ENCODE measurements at places on chromosomes 13 and 19.

DNA sequence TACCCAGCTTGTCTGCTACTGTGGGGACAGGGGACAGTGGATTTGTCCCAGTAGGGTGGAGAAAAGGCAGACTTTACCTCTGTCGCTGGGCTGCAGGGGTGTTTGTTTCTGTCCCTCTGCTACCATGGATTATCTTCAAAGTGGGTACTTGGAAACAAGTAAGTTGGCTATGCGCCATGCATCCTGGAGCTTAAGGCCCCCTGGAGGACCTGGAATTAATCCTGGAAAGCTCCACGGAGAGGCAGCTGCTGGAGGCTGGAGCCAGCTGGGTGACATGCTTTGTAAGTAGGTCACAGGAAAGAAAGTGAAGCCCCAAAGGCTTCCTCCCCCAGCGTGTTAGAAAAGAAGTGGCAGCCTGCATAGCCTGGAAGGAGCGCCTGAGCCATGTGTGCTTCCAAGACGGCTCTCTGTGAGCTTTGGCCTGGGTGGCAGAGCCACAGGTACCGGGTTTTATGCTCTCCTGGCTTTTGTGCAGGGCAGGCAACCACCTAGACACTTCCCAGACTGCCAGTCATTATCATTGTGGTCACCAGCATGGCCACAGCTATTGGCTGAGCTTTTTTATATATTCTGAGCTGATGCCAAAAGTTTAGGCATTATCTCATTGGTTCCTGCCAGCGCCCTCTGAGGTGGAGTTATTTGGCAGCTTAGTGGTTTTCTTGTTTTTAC, 9.5 kb downstream of the B3GLCT start:
- DNase-seq: no peak

DNA sequence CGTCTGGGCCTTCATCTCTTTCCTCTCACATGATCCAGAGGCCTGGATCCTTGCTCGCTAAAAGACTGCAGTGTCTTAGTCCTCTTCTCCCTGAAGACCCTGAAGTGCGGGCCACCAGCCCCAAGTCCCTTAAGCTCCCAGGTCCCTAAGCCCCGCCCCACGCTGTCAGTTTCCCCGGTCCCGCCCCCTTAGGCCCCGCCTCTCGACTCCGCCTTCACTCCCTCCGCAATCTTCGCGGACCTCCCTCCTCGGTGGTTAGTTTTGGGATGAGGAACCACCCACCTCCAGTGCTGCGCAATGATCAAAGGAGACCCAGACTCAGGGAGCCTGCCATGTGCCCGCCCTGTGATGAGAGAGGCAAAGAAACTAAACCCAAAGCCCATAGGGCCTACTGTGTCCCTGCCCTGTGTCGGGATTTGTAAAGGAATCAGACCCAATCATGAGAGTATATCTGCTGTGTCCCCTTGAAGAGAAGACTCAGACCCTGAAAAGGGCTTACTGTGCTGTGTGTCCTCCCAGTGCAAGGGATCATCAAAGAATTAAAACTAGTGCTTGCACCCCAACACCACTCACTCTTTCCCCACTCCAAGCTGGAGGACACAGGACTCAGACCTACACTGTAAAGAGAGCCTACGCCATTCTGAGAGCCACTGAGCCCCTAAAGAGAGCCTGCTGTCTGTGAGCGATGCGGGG, 3.0 kb upstream of the COX6B1 start:
- DNase-seq: peak; percentile 73

GRCh38 chr13:46104868-46105267, at the start of gene CPB2:
TSS of gene CPB2 (minus strand) at chr13:46105033. CDS start at chr13:46105009, 24 bp downstream.
- DNase-seq: no peak

DNA sequence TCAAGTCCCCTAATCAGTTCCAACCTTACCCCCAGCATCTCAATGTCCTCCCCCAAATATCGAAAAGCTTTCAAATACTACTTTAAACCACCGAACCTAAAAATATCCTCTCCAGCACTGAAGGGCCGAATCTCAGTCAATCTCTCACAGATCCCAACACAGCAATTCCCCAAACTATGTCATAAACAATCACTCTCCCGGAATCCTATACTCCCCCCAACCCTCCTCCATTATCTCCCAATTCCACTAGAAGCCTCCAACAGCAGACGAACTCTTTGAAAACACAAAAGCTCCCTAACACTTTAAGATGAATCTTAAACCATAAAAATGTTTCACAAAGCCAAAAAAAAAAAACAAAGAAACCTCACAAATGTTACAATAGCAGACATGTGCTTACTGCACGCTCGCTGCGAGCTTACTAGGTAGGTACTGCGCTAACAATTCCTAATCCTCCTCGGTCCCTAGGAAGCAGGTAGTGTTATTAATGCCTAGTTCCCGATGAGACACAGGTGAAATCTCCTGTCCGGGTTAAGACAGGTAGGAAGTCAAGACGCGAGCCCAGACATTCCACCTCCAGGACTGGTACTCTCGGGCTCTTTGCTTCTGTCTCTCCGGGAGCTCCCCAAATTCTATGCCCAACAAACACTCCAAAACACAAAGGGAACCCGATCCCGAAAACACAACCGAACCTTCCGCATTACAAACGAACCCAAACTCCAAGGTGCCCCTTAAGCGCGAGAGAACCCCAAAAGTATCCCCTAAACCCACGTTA, 14.2 kb downstream of the FBXO46 start:
- no peak for DNase-seq

DNA sequence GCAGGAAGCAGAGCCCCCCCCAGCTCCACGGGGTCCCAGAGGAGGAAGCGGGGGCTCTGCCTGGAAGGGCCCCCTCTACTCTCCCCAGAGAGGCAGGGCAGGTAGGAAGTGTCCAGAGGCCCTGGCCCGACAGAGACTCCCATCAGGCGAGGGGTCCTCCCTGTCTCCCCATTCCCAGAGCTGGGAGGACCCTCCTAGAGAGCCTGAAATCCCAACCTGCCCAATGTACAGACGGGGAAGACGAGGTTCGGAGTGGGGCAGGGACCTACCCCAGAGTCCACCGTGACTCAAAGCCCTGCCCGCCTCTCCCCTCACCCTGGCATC, 1.1 kb downstream of the TLE2 start:
- no peak for DNase-seq

- DNase-seq: no peak
Observed at GRCh38 chr19:40524133-40524549, 52.5 kb upstream of the SHKBP1 start.

DNA sequence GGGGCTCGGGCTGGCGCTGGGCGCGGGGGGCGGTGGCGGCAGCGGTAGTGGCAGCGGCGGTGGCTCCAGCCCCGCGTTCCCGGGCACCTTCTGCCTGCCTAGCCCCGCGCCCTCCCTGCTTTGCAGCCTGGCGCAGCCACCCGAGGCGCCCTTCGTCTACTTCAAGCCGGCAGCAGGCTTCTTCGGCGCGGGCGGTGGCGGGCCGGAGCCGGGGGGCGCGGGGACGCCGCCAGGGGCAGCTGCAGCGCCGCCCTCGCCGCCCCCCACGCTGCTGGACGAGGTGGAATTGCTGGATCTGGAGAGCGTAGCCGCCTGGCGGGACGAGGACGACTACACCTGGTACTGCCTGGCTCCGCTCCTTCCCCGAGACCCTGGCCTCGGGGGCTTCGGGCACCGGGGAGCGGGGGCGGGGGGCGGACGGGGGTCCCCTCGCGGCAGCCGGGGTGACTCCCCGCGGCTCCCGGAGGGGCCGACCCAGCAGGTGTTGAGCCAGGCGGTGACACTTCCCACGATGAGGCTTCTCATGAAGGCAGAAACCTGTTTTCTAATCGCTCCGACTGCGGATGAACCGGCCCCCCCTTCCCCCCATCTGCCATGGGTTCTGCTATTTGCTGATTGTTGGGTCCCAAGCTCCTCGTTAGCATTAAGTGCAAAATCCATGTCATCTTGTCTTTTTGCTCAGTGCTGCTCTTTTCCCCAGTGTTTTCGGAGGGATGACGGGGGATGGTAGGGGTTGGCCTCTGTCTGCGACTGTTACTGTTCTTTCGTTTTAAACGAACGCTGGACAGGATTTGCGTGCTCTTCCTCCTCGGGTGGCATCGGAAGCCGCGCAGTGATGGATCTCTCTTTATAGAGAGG, 943 bp downstream of the SLAIN1 start:
- peak; percentile 71 for DNase-seq

DNA sequence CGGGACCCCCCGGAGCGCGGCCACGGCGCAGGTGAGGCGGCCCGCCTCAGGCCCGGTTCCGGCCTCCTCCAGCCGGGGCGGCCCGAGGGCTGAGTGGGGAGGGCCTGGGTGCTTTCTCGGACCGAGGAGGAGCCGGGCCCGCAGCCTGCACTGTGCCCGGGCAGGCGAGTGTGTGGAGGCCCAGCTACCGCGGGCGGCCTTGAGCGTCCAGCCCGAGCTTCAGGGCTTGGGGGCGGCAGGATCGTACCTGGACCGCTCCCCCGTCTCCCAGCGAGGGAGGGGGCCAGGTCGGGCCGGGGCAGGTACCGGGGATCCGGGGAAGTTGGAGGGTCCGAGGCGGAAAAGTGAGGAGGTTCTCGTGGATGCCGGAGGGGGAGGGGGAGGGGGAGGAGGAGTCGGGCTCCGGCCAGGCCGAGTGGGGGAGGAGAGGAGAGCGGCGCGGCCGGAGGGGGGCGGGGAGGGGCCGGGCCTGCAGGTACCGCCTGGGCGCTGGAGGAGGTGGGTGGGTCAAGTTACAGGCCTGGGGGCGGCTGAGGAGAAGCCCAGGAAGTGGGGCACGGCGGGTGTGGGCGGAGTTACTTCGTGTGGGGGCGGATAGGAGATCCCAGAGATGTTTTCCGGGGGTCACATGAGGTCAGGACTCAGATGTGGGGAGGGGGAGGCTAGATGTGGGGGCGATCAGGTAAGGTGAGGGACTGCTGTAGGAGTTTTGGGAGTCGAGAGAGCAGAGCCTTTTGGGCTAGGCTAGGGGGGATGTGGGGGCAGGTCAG, 545 bp downstream of the NACC1 start:
- peak; percentile 80 for DNase-seq

GRCh38 chr13:113603116-113603710, 18.7 kb downstream of the TFDP1 start:
- DNase-seq: no peak

GRCh38 chr13:59745392-59745788, 418.3 kb downstream of the DIAPH3 start:
- DNase-seq: no peak

DNA sequence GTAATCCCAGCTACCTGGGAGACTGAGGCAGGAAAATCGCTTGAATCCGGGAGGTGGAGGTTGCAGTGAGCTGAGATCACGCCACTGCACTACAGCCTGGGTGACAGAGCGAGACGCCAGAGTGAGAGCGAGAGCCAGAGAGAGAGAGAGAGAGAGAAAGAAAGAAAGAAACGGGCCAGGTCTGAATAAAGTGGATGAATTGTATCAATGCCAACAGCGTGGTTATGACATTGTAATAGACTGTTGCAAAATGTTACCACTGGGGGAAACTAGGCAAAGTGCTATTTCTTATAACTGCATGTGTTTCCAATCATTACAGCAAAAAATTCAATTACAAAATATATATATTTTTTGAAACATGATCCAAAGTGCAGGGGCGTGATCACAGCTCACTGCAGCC, 11.8 kb upstream of the BTBD2 start:
- no peak for DNase-seq

DNA sequence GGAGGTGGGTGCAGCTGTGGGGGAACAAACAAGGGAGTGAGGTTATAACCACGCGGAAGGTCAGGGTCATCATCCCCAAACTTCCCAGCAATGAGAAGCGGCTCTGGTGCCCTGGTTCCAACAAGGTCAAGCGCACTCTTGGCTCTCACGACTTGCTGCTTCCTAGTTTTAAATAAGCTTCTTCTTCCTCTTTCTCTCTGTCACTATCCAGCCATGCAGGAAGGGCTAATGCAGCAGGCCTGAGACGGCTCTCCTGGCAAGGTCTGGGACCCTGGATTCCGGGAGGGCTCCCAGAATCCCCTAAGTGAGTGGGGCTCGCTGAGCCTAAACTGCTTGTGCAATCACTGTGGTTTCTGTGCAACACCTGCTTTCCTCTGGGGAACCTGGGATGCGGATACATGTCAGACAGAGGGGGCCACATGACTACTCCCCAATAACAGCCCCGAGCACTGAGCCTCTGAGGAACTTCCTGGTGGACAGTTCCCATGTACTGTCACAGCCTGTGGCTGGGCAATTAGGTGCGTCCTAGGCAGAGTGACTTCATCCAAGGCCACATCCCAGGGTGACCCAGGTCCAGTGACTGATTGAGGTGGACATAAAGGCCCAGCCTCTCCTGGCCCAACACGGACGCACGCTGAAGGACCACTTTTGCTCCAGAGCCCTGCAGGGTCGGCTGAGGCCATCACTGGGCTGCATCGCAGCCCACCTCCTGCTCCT, 24.2 kb downstream of the VRK3 start:
- no peak for DNase-seq

DNA sequence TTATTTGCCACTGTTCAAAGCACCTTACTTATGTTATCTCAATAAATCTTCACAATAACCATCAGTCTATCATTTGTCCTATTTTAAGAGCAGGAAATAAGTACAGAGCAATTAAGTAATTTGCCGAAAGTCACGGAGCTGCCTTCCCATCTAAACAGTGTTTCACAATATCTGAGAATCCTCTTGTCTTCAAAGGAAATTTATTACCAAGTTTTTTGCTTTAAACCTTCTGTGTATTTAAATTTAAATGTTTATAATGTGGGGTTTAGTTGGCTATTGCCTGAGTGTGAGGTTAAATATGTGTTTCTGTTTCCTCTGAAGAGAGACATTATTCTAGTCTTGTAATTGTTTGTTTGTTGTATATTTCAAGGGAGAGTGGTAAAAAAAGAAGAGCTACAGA, 633.1 kb downstream of the EFNB2 start:
- DNase-seq: no peak

- DNase-seq: no peak
Observed at GRCh38 chr19:30587869-30588268, 215.7 kb downstream of the ZNF536 start.

DNA sequence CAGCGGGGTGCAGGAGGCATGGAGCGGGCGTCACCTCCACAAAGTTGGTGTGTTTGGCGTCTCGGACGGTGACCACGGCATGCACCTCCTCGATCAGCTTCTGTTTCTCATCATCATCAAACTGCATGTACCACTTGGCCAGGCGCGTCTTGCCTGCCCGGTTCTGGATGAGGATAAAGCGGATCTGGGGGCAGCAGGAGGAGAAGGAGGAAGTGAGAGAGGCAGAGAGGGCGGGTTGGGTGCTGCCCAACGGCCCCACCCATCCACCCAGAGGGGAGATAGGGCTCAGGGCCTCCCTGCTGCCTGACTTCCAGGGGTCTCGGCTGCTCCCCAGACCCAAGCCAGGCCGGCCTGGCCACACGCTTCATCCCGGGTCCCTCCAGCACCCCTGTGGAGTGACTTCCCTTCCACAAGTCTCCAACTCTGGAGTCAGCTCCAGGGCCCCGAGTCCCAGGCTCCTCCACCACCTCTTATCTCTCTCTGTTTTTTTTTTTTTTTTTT, 4.6 kb downstream of the AP2S1 start:
- no peak for DNase-seq

DNA sequence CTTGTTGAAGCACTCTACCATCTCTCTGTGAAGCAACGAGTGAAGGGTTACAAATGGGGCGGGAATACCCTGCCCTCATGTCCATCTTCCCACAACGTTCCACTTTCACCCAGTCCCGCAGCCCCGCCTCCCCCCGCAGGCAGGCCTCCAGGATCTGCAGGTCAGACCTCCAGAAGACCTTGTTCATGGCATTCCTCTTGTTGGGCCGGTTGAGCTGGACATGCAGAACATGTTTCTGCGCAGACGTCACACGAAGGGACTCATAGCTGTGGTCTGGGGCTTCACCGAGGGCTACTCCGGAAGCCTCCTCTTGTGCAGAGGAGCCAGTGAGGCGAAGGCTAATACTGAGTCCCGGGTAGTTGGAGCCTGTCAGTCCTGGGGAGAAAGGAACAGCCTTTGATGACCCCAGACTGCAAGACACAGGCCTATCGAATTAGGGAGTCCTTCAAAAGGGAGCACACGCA, 420 bp downstream of the ECH1 start:
- DNase-seq: peak; percentile 77

- no peak for DNase-seq
Observed at GRCh38 chr13:74449811-74450524, 315.8 kb upstream of the KLF12 start.
